Jurkat, Clone E6-1 (cell line): ENCODE measurements at places on chromosomes 11 and 22.

DNA sequence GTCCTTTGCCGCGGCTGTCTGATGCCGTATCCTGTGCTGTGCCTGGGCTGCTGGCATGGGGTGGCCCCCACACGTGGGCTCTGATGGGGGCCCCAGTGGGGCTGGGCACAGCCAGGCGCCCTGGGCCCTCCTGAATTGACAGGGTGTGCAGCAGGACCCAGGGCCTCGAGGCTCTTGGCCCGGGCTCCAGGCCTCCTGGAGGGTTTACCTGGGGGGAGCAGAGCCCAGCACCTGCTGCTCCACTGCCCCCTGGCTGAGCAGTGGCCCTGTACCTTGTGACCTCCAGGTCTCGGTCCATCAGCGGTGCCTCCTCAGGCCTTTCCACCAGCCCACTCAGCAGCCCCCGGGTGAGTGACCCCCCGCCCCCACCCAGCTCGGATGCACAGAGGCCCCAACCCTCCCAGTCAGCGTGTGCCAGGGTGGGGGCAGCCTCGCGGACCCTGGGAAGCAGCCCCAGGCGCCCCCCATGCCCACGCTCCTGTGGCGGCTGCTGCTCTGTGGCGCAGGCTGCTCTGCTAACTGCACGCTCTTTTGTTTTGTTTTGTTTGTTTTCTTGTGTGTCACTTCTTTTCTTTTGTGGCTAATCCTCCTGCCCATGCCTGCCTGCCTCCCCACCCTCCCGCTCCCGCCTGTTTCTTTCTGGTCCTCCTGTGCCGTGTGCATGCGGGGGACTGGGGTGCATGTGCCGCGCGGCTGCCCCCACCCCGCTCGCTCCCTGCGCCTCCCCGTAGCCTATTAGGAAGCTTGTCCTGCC is 36.9 kb downstream of the MOB2 start:
- DNase-seq = no peak

DNA sequence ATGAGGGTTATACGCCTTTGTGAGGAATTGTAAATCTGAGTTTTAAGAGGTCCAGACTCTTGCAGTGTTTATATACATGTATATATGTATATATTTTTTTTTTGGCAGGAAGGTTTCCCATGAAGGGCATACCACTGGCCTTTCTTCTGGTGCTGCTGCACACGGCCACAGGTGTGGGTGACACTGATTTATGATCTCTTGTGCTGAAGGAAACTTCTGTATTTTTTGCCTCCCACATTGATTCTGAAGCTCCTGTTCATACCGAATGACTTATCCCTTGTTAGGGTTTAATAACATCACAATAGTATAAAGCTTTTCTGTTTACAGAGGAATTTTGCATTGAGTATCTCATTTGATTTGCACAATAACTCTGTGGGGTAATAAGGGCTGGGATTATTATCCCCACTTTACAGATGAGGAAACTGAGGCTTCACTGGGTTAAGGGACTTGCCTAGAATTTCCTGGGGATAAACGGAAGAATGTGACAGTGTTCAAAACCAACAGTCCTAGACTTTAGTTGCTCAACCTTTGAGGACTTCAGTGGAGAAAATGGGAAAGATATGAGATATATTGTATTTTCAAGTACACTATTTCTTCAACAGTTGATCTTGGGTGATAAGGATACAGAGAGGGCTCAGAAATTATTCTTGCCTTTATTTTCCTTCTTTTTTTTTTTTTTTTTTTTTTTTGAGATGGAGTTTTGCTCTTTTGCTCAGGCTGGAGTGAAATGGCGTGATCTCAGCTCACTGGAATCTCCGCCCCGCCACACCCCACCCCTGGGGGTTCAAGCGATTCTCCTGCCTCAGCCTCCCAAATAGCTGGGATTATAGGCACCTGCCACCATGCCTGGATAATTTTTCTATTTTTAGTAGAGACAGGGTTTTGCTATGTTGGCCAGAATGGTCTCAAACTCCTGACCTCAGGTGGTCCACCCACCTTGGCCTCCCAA is 70.1 kb downstream of the MICAL2 start:
- no peak for DNase-seq

- no peak for DNase-seq
These were observed 418.6 kb upstream of the LRRC4C start for GRCh38 chr11:41878095-41878494.

- no peak for DNase-seq
These were observed 33.0 kb upstream of the APOBEC3A start for GRCh38 chr22:38924347-38924952.

DNA sequence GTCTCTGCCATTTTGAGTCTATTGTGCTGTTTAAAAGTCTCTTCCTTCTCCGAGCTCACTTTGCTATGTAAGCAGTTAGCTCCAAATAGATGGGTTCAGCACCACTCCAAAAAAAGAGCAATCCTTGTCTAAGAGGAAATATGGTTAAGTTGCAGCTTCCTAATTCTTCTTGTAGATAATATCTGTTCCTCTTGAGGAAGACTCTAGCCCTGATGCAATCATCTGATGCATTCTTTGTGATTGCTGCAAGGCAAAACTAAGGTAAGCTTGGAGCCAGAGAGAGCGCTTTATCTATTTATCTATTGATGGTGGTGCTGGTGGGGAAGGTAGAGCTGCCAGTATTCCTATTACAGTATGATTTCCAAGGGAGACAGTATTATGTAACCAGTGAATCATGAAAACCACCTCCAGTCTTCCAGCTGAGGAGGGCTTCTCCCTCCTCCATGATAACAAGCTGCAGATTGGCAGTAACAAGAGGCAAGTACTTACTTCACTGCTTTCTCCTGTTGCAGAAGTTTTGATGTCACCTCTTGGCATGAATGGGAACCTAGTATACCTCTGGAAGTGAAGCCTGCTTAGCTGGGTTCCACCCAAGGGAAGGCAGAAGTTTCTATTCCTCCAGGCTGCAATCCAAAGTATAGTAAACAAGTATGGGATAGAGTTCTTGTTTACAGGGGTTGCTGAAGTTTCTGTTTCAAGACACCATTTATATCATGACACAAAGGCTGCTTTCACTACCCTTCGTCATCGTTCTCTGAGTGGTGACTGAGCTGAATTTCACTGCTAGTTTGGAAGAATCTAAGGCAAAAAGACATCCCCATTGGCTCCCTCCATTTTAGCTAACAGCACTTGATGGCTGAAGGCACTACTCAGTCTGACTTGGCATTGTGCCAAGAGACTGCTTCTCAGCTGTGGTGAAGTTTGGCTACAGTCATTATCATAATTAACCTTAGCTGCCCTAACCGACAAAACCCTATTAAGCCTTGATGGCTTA is 49.7 kb downstream of the FDX1 start:
- peak; percentile 17 for DNase-seq

- DNase-seq = no peak
These were observed 648.8 kb downstream of the METTL15 start for GRCh38 chr11:28756977-28757376.

GRCh38 chr11:24163146-24163545 is 333.7 kb upstream of the LUZP2 start:
- DNase-seq = no peak

GRCh38 chr22:41482319-41482935 is 13.5 kb downstream of the ACO2 start:
- no peak for DNase-seq

DNA sequence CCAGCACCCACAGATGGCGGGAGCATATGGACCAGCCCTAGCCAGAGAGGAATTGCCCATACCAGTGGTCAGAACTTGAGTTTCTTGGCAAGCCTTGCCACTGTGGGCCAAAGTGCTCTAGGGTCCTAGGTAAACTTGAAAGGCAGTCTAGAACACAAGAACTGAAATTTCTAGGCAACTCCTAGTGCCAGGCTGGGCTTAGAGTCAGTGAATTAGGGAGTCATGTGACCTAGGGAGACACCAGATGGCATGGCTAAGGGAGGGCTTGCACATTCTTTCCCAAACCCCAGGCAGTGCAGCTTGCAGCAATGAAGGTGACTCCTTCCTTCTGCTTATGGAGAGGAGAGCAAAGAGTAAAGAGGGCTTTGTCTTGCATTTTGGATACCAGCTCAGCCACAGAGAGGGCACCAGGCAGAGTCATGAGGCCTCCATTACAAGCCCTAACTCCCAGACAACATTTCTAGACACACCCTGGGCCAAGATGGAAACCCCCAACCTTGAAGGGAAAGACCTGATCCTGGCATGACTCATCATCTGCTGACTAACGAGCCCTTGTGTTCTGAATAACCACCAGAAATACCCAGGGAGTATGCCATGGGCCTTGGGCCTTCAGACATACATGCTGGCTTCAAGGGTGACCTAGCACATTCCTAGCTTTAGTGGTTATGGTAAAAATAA is 19.2 kb upstream of the OR56A3 start:
- DNase-seq = no peak

DNA sequence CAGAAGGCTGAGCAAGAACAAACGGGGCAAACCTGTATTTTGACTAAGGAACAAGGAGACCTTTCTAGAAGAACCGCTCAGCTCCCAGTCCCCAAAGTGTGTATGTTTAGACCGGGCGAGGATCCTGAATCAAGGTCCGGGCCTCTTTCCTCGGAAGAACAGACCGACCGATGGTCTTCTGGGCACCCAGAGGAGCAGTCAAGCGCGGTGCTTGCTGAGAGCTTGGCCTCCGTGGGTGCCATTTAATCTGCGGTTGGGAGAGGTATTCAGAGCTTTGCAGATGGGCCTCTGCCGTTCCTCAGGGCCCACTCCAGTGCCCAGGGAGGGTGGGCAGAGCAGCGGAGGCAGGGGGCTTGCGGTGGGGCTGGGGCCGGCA is 26.5 kb upstream of the ATXN10 start:
- DNase-seq = no peak

GRCh38 chr11:16899708-16900303 is 114.4 kb downstream of the PLEKHA7 start:
- DNase-seq = no peak

- DNase-seq = peak; percentile 76
These were observed at the start of gene EIF4ENIF1 for GRCh38 chr22:31489632-31490495. Gene EIF4ENIF1 (minus strand): TSS chr22:31489842. CDS start chr22:31488718, 1,124 bp downstream.

GRCh38 chr22:46675938-46676337 is 55.8 kb downstream of the GRAMD4 start:
- DNase-seq = no peak

- peak; percentile 57 for DNase-seq
These were observed 718 bp downstream of the CHKA start for GRCh38 chr11:68120273-68121066.

- DNase-seq = no peak
These were observed 5.4 kb upstream of the KCNJ4 start for GRCh38 chr22:38460426-38460840.

DNA sequence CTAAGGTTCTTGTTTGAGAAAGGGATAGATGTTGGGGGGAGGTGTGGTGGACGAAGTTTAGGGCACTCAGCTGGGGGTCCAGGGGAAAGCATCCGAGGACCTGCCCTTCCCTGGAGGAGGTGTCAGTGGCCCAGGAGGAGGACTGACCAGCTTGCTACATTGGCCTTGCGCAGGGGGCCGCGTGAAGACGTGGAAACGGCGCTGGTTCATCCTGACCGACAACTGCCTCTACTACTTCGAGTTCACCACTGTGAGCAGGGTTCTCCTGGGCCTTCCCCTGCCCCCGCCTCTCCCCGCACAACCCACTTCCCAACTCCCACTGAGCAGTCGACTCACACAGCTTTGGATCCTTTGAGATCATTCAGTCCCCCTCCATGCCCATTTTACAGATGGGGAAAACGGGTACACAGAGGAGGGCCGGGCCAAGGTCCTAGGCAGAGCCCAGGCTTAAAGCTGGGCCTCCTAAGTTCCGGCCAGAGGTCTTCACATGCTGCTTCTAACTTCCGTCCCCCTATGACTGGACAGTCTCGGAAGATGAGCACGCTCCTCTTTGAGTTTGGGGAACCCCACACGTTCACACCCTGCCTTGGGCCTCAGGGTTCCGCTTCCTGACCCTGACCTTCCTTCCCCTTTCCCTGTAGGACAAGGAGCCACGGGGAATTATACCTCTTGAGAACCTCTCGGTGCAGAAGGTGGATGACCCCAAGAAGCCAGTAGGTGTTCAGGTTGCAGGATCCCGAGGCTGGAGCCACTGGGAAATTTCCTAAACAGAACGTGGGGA is 28.7 kb downstream of the CYTH4 start:
- no peak for DNase-seq

- DNase-seq = no peak
These were observed 18.8 kb downstream of the GUCD1 start for GRCh38 chr22:24536089-24536488.

- no peak for DNase-seq
These were observed 149.4 kb upstream of the SNX19 start for GRCh38 chr11:131065435-131066413.

GRCh38 chr22:21972293-21972779 is 10.3 kb downstream of the TOP3B start:
- peak; percentile 39 for DNase-seq

DNA sequence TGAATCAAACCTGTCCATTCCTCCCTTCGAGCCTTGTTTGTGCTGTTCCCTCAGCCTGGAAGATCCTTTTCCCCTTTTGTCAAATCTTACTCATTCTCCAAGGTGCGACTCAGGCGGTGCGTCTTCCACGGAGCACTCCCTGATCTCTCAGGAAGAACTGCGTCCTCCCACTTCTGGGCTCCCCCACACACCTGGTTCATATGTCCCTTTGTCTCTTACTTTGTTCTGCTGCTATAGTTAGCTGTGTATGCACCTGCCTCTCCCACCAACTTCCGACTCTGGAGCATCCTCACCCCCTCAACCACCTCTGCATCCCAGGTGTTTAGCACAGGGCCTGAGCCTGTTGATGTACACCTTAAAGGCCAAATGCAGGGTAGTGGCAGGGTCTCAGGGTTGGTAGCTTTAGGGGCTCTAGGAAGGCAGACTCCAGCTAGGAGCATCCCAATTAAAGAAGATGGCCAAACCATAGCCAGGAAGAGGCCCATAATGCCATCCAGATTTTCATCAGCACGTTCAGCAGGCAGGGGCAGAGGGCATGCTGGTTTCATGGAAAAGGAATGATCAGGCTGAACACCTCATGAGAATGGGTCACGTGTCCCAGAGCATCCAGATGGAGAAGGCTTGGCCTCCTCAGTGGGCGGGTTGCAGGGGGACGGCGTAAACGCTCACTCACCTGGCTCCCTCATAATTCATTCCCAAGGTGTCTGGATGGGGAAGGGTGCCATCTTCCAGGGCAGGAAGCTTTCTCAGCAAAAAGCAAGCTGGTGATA is 20.1 kb downstream of the PTPN5 start:
- DNase-seq = no peak

GRCh38 chr11:9745411-9746211 is 81.7 kb downstream of the SWAP70 start:
- no peak for DNase-seq

DNA sequence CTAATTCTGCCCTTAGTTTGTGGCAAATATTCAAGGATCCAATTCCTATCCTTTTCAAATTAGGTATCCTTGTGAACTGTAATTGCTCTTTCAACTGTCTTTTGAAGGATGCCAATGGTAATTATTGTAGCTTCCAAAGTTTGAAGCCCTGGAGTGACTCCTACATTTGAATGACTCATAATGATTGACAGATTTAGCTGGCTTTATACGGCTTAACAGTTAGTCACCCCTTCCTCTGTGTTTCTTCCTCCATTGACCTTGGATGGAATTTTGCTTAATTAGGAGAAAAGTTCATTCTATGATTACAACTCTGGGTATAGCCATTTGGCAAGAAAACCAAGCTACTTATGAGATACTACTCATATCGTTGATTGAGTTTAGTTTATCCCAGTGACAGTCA is 639.3 kb upstream of the KIRREL3 start:
- DNase-seq = no peak
